ENCODE measurements at places on chromosomes 4 and X.

DNA sequence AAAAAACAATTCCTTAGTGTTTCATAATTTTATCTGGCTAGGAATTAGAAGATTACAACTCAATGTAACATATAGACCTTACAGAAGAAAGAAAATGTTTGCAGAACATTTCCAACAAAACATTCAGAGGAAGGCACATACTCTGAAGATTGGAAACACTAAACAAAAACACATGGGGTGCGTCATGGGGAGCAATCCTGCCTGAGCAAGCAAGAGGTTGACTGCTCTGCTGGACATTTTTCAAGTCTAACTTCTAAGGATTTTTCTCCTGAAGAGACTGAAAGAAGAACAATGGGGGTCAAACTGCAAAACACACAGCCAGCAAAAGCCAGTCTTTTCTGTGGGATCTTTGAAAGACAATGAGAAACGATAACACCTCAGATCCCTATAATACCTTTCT, 182.8 kb downstream of the GUCY2F start:
- DNase-seq, result no peak

DNA sequence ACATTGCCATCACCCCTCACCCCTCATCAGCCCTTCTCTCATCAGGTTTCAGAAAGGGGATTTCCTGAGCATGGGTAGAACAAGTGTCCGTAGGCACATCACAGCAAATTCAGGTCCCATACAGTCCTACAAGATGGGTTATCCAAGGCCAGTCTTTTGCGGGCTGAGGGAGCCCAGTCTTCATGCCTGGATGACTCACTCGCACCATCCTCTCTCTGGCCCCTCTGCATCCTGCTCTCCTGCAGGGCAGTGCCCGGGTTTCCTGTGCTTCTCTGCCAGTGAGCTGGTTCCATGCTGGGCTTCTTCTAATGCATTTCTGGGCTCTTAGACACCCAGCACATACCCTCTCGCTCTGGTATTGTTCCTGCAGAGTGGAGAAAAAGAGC, 7.3 kb upstream of the INTS6L start:
- DNase-seq, result no peak

DNA sequence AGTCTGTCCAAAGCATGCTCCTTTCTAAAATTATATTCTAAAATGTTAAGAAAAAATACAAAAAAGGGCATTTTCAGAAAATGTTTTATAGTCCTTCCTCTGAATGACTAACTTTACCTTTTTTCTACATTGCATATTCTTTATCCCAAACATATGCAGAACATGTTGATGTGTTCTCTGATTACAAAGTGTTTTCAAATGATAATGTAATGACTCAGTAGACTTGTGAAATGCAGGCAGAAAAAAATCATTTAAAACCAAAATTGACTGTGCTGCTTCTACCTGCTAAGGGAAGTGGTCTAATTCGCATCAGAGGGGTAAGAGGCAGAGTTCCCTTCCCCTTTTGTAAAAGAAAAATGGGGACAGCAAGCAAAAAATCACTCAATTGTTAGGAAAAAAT, 22.7 kb upstream of the YTHDC1 start:
- no peak for DNase-seq

- no peak for DNase-seq
Measured at GRCh38 chrX:22575161-22575845, 302.6 kb downstream of the CBLL2 start.

GRCh38 chr4:75172551-75172950, 239.6 kb downstream of the PARM1 start:
- no peak for DNase-seq

DNA sequence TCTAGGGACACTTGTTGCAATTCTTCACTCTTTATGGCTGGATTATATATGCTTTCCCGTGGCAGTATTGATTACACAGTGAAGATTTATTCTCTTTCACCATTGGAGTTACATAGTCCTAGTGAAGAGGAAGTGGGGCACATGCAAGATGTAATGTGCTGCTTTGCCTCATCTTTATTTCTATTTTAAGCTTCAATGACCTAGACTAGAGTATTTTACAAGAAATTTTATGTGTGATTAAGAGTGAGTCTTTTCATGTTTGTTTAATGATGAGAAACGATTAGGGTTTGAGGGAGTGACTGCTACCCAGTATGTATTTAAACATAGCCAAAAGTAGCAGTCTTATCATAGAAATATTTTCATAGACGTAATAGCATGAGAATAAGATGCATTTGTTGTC, 30.8 kb downstream of the DIAPH2 start:
- no peak for DNase-seq
